ENCODE measurements at places on chromosomes 1 and 21.

- no peak for DNase-seq
Measured at GRCh38 chr1:246292571-246292970, 214.5 kb downstream of the SMYD3 start.

- DNase-seq: no peak
Measured at GRCh38 chr21:42564561-42564971, 50.9 kb downstream of the SLC37A1 start.

- DNase-seq: no peak
Measured at GRCh38 chr1:71743862-71744261, 538.5 kb downstream of the NEGR1 start.

- DNase-seq: no peak
Measured at GRCh38 chr1:21933397-21934248, 3.5 kb downstream of the HSPG2 start.

- DNase-seq: no peak
Measured at GRCh38 chr1:191852907-191853306, 305.4 kb upstream of the RGS18 start.

- DNase-seq: no peak
Measured at GRCh38 chr1:161019751-161020495, 1.0 kb downstream of the F11R start.

GRCh38 chr1:79262745-79263258 is 256.3 kb upstream of the ADGRL4 start:
- DNase-seq: no peak

DNA sequence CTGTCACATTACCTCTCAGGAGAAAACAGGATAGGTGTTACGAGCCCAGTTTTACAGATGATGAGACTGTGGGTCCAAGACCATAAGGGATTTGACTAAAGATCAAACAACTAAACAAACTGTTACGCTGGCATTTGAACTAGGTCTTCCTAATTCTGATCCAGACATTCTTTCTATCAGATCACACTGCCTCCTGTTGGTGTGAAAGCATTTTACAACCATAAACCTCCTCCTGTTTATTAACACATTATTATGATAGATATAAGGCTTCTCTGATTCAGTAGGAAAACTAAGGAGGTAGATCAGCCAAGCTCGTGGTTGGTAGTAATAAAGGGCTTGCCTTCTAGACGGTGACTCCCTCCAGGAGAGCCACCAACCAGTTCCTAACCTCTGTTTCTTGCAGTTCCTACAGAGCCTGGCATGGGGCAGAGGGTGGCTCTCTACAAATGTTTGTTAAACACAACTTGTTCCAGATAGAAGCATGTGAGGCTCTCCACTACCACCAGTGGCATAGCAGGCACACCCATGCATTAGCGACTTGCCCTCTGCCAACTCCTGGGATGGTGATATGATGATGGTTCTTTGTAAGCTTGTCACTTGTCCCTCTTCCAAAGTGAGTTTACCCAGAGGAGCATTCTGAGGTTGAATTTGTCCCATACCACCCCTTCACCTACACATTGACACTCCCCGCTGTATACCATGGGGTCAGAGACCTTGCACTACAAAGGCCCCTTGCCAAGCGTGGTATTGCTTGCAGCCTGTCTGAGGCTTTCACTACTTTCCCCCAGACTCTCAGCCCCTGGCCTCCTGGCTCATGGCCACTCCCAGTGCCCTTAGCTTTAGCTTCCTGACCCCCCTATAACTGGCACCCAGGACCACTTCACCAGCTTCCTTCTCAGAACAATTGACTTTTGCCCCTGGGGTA is 96.4 kb upstream of the HOOK1 start:
- DNase-seq: no peak

- no peak for DNase-seq
Measured at GRCh38 chr1:47180603-47181094, 9.2 kb downstream of the PDZK1IP1 start.

GRCh38 chr1:157868654-157869053 is 27.0 kb upstream of the CD5L start:
- no peak for DNase-seq

DNA sequence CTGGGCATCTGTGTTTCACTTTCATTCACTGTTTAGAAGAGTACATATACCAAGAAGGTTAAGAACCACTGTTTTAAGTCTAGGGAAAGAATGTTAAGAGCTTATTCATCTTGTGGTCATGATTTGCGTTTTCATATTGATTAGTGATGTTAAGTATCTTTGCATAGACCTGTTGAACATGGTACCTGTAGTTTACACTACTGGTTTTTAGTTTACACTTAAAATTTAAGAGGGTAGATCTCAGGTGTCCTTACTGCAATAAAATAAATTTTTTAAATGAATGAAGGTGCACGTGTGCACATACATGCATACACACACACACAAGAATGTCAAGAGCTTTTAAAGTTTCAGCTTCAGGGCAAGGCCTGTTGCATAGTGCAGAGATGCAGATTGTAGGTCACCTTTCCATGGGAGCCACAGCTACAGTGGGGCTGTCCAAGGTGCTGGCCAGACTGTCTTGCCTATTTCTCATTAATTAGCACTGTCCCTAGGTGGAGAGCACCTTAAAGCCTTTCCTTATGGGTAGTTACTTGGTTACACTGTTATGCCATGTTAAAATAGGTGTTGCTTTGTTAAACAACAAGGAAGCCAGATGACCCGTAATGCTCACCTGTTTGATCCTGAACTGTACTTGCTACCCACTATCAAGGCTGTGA is 543.0 kb upstream of the DAB1 start:
- DNase-seq: no peak

DNA sequence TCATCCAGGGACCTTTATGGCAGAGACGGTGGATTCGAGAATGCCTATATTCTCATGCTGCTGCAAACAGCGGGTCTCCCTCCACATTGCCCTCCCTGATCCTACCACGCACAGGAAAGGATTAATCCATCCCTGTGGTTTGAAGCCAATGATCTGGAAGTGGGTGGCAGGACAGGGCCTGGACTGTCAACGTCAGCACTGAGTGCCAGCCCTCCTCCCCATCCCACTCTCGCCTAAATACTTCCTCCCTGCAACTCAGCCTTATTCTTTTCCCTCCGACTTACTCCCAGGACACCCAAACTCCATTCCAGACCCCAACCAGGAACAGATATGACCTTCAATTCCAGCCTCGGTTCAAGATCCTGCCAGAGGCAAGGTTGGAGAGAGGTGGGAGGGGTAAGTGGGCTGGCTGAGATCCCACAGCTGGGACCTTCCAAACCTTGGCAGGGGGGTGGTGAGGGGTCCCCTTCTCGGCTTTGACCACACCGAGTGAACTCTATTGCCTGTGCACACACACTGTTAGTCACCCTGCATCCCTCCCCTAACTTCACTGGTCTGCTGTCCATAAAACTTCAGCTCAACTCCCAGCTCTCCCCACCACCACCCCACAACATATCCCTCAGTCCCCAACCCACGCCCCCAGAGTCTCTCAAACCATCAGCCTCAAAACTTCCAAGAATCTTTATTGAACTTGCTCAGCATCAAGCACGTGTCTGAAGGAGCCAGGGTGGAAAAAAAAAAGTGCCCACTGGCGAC is 2.4 kb upstream of the S100A5 start:
- DNase-seq: no peak

DNA sequence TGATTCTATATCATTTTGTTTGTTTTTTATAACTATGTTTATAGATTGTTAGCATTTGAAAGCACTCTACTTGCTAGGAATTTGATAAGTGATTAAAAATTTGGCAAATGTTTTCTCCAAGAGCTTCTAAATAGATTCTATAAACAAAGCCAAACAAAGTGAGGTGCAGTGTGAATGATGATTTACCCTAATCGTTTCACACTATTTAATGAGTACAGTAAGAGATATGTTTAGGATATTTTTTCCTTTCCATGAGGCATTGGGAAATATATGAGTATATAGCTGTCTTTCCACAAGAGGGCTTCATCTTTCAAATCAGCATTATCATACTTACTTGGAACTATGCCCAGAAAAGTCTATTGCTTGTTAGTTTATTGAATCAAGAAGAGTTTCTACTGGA is 277.0 kb upstream of the BRINP3 start:
- no peak for DNase-seq

- no peak for DNase-seq
Measured at GRCh38 chr1:54051933-54052430, 1.0 kb downstream of the TMEM59 start.

DNA sequence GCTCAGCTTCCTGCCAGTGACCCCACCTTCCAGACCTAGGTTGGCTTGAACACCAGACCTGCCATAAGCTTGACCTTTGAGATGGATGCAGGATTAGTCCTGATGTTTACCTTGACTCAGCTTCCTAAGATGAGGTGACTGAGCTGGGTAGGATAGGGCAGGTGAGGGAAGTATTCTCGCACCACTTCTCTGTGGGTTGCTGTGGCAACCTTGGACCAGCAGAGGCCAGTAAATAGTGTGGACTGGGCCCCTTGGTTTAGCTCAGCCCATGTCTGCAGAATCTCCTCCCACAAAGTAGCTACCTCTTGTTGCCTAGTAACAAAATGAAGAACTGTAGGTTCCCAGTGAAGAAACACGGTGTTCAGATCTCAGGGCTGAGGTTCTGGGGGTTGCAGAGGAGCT is 8.4 kb downstream of the RPS6KA1 start:
- DNase-seq: no peak

GRCh38 chr1:7442036-7442435 is 329.1 kb upstream of the VAMP3 start:
- DNase-seq: no peak

DNA sequence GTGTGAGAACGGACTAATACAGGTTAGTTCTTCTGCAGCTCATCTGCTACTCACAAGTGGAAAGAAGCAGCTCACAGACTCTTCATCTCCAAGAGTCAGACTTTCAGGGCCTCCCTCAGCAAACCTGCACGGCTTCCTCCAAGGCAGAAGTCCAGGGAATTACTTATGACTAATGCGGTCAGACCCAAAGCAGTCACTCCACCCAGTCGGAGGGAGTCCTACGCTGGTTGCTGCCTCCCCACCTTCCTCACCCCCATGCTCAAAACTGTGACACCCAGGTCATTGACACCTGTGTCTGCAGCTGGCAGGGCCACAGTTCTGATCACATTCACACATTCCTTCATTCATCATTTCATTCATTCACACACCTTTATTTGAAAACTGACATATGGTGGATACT is 38.4 kb upstream of the PRDM2 start:
- DNase-seq: no peak

GRCh38 chr1:171081314-171081753 is 9.4 kb upstream of the FMO3 start:
- no peak for DNase-seq

DNA sequence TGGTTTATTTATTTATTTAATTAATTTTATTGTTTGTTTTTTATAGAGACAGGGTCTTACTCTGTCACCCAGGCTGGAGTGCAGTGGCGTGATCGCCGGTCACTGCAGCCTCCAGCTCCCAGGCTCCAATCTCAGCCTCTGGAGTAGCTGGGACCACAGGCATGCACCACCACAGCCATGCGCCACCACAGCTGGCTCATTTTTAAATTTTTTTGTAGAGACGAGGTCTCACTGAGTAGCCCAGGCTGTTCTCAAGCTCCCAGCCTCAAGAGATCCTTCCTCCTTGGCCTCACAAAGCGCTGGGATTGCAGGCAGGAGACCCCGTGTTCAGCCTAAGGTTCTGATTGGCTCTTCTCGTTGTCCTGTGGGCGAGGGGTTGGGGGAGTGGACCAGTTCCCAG is 22.1 kb downstream of the UMODL1 start:
- DNase-seq: no peak

GRCh38 chr1:237154157-237154556 is 112.2 kb downstream of the RYR2 start:
- no peak for DNase-seq

DNA sequence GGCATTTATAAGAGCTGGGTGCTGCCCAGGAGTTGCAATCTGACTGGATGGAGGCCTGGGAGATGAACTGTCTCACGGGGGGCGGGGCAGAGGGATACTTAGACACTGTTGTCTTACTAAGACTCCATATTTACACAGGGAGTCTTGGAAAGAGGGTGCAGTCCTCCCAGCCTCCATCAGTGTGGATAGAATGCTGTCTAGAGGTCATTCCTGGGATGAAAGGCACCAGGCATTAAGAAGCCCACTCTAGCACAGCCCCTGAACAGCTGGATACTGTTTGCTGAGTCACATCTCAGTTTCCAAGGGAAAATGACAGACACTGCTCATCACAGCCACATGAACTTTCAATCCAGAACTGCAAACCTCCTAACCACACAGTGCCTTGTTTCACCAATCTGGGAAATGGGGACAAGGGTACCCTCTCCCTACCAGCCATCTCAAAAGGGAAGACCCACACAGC is 43.3 kb downstream of the SSBP3 start:
- no peak for DNase-seq

GRCh38 chr1:68538941-68539340 is 42.1 kb upstream of the DEPDC1 start:
- DNase-seq: no peak
